ENCODE measurements at places on chromosomes 6 and 20. TPM values are rescaled to one million over a fixed set of nuclear protein-coding genes. Genes with fewer than 3 reads are reported as not detected.

Gene OR2H2
- not detected for total RNA-seq

Gene CAGE1
- total RNA-seq: under 0.01 TPM

Gene TGM3
- 0.09 TPM for total RNA-seq

Gene EYS
- not detected for total RNA-seq

Gene ATP6V1G2
- 10.4 TPM for total RNA-seq

Gene TCP11
- not detected for total RNA-seq

Gene LHFPL5
- total RNA-seq: not detected

Gene FAM209B
- total RNA-seq: not detected

Gene TRIM40
- total RNA-seq: not detected

Gene HSD17B8
- 10.9 TPM for total RNA-seq

Gene SLC17A3
- not detected for total RNA-seq

Gene RFX6
- not detected for total RNA-seq

Gene MCCD1
- not detected for total RNA-seq

Gene HLA-DRA
- 0.17 TPM for total RNA-seq

Gene RIMS4
- total RNA-seq: 0.16 TPM

Gene KCNK5
- total RNA-seq: not detected

Gene SYTL3
- total RNA-seq: 9.5 TPM

Gene MAS1
- total RNA-seq: not detected

Gene NKAIN2
- total RNA-seq: not detected

Gene TMEM244
- 0.47 TPM for total RNA-seq

Gene TP53TG5
- not detected for total RNA-seq

Gene BPIFB2
- total RNA-seq: not detected

Gene KIAA1755
- 3.3 TPM for total RNA-seq

Gene HSPA1B
- 280 TPM for total RNA-seq
